ENCODE measurements at places on chromosomes 16 and 17.
A peak's percentile ranks its signal among the peaks of the same experiment; 100 is the strongest.

GRCh38 chr17:35244341-35245195, 1.7 kb downstream of the SLFN5 start:
- DNase-seq = no peak

- no peak for DNase-seq
Measured at GRCh38 chr16:70658921-70659320, 12.6 kb downstream of the IL34 start.

DNA sequence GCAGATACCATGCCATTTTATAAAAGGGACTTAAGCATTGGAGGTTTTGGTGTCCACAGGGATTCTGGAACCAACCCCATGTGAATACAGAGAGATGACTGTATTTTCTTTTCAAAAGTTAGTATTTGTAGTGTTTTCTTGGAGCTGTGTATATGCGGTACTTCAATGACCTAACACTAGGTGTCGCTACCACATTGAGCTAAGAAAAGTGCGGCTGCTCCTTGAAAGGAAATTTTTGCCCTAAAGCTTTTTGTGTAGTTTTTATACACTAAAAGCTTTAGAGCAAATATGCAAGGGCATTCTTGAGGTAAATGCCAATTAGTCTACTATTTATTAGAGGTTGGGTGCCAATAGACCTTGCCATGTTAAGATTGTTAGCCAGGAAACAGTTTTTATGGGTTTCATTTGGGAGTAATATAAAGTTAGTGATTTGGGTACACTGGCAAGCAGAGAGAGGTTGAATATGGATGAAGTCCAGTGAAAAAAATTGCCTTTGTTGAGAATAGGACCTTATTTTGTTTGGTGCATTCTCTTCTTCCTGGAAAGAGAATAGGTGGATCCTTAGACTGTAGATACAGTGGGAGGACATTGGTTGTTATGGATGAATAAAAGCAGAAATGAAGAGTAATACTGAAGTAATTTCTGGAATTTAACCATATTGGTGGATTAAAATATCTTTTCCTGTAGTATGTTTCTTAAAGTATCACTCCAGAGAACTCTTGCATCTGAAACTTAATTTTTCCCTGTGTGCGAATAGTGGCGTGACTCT, 43.3 kb downstream of the BCAS3 start:
- peak; percentile 55 for DNase-seq

- DNase-seq = no peak
Measured at GRCh38 chr16:48165961-48166578, 10.3 kb upstream of the ABCC12 start.

GRCh38 chr17:68053231-68054013, 17.9 kb downstream of the KPNA2 start:
- peak; percentile 64 for DNase-seq

GRCh38 chr16:13808102-13808501, 111.9 kb upstream of the ERCC4 start:
- DNase-seq = no peak
